ENCODE measurements at places on chromosomes 6 and 20.

GRCh38 chr6:109962271-109962670 is 15.8 kb upstream of the GPR6 start:
- DNase-seq, result no peak

- DNase-seq, result peak; percentile 53
These were observed 33.7 kb upstream of the IYD start for GRCh38 chr6:150334790-150335783.

GRCh38 chr6:47237196-47237595 is 72.5 kb downstream of the TNFRSF21 start:
- DNase-seq, result no peak

- no peak for DNase-seq
These were observed 619.0 kb downstream of the FRK start for GRCh38 chr6:115441651-115442050.

- DNase-seq, result no peak
These were observed 17.8 kb upstream of the COL19A1 start for GRCh38 chr6:69848552-69848951.

- no peak for DNase-seq
These were observed 37.1 kb downstream of the MYLK4 start for GRCh38 chr6:2713473-2714110.

GRCh38 chr6:143158113-143158581 is 97.5 kb downstream of the AIG1 start:
- no peak for DNase-seq

GRCh38 chr6:118581489-118581959 is 33.4 kb downstream of the PLN start:
- no peak for DNase-seq

GRCh38 chr20:36871640-36872570 is 4.0 kb upstream of the TLDC2 start:
- no peak for DNase-seq

GRCh38 chr6:126307849-126308248 is 32.1 kb upstream of the CENPW start:
- DNase-seq, result no peak

DNA sequence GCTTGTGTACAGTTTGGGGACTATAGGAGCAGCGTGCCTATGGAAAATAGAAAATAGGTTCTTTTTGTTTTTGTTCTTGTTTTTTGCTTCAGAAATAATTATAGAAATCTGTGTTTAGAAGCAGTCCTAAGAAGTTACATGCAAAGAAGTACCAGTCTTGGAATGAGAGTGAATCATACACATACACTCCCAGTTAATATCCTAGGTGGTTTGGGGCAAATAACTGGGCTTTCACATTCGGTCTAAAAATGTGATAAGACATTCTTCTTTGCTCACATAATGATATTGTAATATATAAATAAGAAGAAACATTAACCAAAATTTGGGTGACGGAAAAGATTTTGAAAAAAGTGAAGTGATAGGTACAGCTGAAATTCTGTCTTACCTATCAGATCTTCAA is 61.0 kb downstream of the ENPP1 start:
- no peak for DNase-seq

GRCh38 chr6:111692327-111693164 is 86.9 kb upstream of the TRAF3IP2 start:
- DNase-seq, result no peak

DNA sequence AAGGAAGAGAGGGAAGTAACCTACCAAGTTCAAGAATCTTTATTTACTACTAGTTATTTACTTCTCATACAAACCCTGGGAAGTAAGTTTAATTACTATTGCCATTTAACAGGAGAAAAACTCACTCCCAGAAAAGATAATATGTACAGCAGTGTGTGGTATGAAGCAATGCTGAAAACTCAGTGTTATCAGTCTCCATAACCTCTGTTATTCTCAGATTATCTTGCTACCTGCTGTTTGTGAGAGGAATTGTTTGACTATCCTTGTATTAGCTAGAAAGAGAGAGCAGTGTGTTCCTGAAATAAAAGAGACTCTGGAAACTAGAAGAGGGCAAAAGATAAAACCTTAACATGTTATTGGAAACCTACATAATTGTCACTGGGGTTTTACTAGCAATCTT is 38.2 kb downstream of the ADGRB3 start:
- no peak for DNase-seq

- no peak for DNase-seq
These were observed 18.1 kb downstream of the CST9 start for GRCh38 chr20:23587631-23588030.

- no peak for DNase-seq
These were observed 116.9 kb upstream of the SCGN start for GRCh38 chr6:25534942-25535631.

- no peak for DNase-seq
These were observed 276.7 kb downstream of the SOX4 start for GRCh38 chr6:21870076-21870730.

- no peak for DNase-seq
These were observed 66.5 kb downstream of the NOX3 start for GRCh38 chr6:155389130-155389529.
